ENCODE measurements at places on chromosomes 2 and 18.
A peak's percentile ranks its signal among the peaks of the same experiment; 100 is the strongest.

GRCh38 chr2:149827585-149828126, 240.1 kb upstream of the MMADHC start:
- no peak for DNase-seq

- DNase-seq: no peak
These were observed 10.3 kb downstream of the HS1BP3 start for GRCh38 chr2:20640411-20641122.

GRCh38 chr2:4765787-4766530, 926.2 kb upstream of the SOX11 start:
- no peak for DNase-seq

GRCh38 chr2:144288438-144288837, 231.5 kb downstream of the ZEB2 start:
- DNase-seq: no peak

DNA sequence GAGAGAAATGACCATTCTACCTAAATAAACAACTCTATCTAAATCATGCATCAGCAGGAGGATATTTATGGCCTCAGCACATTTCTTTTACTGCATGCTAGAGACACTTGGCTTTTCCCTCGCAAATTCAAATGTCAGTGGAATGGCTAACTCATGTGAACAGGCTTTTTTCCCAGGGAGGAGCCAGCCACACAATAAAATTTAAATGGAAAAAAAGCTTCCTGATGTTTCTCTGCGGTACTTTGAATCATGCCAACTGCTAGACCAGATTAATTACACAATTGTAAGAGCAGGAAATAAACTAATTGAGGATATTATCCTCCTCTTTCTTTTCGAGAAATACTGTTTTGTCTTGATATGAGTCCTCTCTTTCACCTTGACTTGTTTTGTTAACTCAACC, 676.3 kb downstream of the IRS1 start:
- no peak for DNase-seq

- no peak for DNase-seq
These were observed 58.9 kb downstream of the CIB4 start for GRCh38 chr2:26581991-26582842.

- DNase-seq: no peak
These were observed 435.2 kb downstream of the ARHGAP15 start for GRCh38 chr2:143564419-143564818.

GRCh38 chr18:76323891-76324290, 171.2 kb downstream of the ZNF516 start:
- DNase-seq: no peak

- no peak for DNase-seq
These were observed 58.8 kb upstream of the NOL4 start for GRCh38 chr18:34283506-34283905.

DNA sequence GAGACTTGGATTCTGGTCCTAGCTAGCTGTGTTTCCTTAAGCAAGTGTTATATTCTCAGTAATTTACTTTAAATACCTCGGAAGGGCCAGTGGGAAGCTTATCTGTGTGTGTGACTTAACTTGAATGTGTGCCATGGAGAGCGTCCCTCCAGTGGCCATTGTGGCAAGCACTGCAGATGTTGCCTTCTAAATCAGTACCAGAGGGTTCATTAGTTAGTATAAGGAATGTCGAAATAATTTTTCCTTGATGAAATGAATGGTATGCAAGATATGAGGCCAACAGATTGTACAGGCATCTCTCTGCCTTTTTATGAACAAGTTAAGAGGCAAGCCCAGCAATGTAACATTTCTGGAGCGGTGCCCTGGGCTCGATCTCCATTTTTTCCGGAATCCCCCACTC, 52.0 kb downstream of the FBXO36 start:
- DNase-seq: no peak

GRCh38 chr2:178764097-178764496, 43.1 kb downstream of the TTN start:
- no peak for DNase-seq

GRCh38 chr2:201768918-201769317, 11.8 kb downstream of the ALS2 start:
- DNase-seq: no peak

GRCh38 chr2:193315428-193316091, 1120.8 kb upstream of the TMEFF2 start:
- DNase-seq: no peak

GRCh38 chr2:196503398-196503797, 136.1 kb upstream of the CCDC150 start:
- DNase-seq: no peak

DNA sequence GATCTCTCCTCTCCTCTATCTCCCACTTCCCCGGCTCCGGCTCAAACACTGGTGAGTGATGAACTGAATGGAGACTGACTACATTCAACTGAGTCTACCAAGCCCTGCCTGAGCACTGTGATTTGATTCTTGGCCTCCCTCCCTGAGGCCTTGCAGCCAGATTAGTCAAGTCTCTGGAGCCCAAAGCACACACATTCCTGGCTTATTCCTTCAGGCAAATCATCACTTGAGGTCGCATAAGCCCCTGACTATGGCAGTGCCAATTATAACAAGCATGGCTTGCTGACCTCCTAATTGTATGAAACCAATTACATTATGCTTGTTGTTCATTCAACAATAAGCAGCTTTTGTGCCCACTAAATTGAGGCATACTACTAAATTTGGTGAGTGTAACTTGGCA, 34.6 kb downstream of the EFEMP1 start:
- no peak for DNase-seq

DNA sequence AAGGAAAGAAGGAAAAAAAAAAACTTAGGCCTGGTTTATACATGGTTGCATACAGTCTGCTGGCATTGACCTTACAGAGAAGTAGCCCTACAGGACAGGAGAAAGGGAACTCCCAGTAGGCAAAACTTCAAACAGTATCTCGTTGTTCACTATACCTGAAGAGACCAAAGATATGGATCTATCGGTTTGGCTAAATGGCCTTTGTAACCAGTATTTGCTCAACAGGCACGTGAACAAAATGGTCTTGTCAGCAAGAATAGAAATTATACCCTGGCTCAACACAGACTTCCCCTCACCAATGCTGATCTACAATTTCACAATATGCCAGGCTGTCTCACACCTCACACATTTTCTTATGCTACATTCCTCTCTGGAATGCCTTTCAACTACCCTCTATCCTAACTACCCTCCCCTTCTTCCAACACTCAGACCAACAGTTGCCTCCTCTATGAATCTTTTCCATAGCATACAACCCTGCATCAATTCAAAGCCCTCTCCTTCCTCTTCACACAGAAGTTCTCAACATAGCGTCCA, 13.7 kb downstream of the HYCC2 start:
- DNase-seq: no peak

GRCh38 chr2:239694487-239694886, 293.7 kb upstream of the HDAC4 start:
- DNase-seq: no peak

DNA sequence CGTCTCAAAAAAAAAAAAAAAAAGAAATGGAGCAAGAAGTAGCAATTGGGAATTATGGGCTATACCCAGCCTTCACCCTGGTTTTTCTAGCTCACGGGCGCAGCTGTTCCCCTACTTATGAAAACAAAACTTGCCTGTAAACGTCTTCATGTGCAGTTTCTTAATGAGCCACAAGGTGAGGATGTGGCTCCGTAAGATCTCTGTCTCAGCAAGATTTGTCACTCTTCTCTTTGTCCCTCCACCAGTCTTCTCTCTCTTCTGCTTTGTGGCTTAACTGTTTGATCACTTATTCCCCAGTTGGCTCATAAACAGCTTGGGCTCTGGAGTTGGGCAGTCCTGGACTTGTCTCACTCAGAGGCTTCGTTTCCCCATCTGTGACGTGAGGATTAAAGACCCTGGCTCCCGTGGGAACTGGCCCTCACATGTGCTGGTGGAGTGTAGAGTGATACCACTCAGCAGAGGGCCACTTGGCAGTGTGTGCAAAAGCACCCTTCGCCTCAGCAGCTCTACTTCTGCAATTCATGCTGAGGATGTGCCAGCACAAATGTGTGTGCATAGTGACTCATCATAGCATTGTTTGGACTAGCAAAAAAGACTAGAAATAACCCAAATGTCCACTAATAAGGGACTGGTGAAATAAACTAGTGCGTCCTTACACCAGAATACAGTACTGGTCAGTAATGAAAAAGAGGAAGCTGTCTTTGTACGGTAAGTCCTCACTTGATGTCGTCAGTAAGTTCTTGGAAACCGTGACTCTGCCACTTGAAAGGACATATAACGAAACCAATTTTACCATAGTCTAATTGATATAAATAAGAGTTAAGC, 8.7 kb downstream of the CEP68 start:
- peak; percentile 95 for DNase-seq

- no peak for DNase-seq
These were observed 40.0 kb downstream of the AGAP1 start for GRCh38 chr2:235533616-235534385.

- no peak for DNase-seq
These were observed 54.8 kb upstream of the ZC3H15 start for GRCh38 chr2:186431306-186431705.

DNA sequence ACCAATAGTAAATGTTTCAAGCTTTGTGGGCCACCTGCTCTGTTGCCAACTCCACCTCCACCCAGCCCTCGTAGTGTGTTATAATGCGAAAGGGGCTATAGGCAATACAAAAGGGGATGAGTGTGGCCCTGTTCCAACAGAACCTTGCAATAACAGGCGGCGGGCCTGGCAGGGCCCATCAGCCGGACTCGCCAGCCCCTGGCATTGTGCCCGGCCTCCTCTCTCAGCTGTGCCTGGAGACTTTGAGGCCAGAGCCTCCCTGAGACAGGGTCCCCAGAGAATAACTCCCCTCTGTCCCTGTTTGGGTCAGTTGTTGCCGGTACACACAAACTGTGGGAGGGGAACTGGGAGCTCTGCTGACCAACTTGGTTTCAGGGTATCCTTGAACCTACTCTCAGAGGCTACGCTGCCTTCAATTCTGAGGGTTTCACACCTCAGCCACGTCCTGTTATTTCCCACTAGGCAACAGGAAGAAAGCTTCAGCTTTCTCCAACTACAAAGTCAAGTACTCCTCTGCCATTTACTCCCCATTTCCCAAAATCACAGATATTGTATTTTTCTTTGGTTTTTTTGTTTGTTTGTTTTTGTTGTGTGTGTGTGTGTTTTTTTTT, 58.0 kb upstream of the ZNF236 start:
- no peak for DNase-seq

- no peak for DNase-seq
These were observed 151.4 kb downstream of the ACKR3 start for GRCh38 chr2:236720974-236721540.

DNA sequence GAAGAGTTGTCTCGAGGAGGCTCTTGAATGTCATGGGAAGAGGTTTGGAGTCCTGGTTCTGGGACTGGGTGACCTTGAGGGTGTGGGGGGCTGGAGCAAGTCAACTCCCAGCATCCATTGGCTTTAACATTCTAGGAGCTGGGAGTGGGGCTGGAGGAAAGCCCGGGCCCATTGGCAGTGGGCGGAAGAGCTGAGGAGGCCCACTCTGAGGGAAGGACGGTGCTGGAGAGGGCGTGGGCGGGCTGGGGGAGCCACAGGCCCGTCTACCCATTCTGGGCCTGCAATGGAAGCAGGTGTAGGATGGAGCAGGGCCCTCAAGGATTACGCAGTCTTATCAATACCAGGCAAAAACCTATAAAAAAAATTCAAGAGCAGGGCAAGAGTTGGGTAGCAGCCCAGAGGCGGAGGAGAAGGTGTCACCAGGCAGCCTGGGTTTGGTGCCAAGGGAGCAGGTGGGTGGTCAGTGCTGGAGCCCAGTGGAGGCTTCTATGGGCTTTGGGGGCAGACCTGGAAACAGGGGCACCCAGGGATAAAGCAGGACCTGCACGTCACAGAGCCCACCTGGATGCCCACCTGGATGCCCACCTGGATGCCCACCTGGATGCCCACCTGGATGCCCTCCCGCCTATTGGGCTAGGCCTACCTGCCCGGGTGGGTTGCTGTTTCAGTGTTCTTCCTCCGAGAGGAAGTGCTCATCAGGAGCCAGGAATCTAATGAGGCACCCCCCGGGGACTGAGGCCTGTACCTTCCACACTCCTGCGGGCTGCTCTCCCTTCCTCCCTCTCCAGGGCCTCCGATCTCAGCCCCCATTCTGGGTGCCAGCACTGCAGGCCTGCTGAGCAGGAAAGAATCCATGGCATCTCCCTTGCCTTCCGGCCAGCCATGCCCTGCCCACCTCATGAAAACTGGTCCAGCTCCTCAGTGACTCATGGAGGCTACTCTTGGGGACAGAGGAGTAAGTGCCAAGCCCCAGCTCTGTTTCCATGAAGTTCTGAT, 71.3 kb downstream of the CTIF start:
- no peak for DNase-seq

DNA sequence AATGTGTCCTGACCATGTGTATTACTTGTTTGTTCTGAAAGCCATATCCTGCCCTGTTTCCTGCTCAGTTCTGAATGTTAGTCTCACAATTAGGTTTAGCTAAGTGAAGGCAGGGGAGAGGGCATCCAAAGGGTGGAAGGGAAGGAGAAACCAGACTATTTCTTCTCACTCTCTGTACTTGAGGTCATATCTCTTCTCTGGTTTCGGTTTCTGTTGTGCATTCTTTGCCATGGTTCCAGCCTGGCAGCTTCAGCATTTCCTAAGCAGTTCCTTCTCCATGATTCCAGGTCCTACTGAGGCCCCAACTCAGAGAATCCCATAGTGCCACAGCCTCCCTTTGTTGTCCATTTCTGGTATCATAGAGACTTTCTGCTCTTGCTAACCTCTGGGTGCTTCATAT, 40.3 kb upstream of the HNMT start:
- peak; percentile 61 for DNase-seq

- no peak for DNase-seq
These were observed 2.2 kb downstream of the RTP5 start for GRCh38 chr2:241871538-241872312.

Data from inflammatory macrophage treated with lipopolysaccharide for 4 hours (primary cell).